ENCODE measurements at places on chromosomes 4 and X.

GRCh38 chr4:153939570-153939969, 150.7 kb upstream of the SFRP2 start:
- DNase-seq, result no peak

GRCh38 chr4:158914218-158914617, 145.4 kb downstream of the FNIP2 start:
- DNase-seq, result no peak

DNA sequence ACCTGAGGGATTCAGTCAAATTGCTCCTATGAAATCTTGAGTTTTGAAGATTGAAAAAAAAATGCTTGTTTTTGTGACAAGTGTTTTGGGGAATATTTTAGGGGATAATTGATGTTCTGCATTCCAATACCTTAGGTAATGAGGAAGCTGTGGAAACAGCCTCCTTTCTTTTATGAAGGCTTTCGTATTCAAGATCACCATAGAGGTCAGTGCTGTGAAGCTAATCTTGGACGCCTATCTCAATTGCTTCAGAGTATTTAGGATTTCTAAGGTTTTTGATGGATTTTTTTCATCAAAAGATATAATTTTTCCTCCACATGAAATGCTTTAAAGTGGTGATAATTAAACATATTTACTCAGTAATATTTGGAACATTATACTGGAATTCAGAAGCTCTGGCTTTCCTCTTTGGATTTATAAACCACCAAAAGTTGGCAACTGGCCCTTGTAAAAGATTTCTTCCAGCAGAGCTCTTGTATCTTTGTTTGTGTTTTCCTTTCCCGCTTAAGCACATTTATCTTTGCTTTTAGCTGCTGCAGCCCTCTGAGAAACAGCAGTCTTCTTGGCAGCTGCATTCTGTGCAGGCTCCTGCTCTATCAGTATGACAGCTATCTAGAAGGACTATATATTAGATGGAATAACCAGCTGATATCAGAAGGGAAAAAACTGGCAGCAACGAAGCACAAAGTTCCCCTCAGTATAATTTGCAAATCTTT, 63.7 kb downstream of the HMGB2 start:
- no peak for DNase-seq

DNA sequence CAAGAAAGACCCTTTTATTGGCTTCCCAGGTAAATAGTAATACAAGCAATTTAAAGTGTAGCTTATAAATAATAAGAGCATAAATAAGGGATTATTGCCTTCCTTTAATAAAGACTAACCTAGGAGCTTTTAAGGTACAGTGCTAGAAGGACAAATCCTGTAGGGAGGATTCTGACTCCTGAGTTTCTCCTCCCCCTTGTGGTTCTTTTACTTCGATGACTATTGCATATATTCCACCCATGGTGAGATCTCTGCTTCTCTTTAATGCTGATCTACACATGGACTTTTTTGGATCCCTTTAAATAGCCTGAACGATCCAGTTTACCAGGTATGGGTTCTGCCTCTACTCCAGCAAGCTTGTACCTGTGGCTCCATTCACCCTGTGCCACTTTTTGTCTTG, 2.5 kb downstream of the GALNT7 start:
- no peak for DNase-seq

DNA sequence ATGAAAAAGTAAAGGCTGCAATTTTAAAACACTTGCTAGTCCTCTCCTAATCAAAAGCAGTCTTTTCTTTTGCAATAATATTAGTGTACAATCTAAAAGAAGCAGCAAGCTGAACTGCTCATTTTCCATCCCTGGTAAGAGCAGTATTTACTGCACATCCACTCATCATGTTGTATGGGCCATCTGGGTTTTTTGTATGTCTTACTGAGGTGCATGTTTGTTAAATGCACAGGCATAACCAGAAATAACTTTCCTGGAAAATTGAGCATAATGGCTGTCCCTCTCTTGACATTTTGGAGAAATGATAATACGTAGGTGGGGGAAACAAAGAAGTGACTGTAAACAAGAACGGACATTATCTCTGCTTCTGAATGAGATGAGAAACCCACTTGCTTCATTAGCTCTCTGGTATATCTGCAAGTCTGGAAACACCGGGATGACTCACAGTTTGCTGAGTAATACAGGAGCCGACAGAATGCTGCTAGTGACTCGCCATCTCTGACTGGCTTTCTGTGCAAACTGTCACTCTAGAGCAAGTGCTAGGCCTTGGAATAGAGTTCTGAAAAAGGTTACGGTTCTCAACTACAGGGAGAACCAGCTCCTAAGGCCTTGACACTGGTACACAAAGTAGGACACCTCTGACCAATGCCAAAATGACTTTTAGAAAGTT, 85.7 kb upstream of the MTM1 start:
- peak; percentile 42 for DNase-seq

DNA sequence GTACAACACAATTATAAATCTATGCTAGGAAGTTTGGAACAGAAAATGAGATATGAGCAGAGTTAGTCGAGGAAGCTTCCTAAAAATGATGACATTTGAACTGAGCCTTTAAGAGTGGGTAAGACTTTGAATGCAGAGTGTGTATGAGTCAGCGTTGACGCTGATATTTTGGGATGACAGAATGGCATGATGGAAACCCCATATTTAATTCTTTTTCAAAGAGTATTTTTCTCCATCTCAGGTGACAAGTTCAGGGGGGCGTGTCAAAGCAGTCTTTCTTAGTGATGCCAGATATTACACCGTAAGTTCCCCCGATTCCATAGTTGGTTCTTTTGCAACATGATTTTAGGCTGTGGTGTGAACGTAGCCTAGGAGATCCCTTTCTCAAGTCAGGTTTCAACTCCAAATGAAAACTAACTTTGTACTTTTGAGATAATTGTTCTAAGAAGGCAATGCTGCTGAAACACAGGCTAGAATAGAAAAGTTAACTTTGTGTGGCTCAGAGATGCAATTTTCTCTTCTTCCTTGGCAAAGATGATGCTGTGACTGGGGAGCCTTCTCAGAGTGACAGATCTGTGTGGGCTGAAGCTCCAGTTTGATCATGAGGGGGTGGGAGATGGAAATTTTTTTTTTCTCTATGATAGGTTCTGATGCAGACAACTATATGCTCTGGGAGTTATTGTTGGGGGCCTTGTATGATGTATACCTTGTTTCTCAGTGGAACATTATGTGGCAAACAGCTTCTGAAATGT, 59.2 kb downstream of the GLUD2 start:
- no peak for DNase-seq

DNA sequence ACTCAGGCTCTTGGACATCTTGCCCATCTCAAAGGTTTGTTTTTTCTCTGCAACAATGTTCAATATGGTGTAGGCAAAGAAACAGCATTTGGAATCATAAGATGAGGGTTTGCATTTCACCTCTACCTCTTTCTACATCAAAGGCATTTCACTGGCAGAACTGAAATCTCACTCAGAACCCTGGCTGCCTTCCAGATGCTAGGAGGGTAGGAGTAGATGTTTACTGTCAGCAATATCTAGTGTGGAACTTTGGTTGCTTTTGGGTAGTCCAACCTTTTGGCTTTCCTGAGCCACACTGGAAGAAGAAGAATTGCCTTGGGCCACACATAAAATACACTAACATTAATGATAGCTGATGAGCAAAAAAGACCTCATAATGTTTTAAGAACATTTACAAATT, 297.0 kb upstream of the KLF3 start:
- DNase-seq, result peak; percentile 8

DNA sequence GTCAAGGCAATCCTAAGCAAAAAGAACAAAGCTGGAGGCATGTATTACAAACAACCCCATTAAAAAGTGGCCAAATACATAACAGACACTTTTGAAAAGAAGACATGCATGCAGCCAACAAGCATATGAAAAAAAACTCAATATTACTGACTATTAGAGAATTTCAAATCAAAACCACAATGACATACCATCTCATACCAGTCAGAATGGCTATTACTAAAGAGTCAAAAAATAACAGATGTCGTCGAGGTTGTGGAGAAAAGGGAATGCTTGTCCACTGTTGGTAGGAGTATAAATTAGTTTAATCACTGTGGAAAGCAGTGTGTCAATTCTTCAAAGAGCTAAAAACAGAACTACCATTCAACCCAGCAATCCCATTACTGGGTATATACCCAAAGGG, 604.6 kb upstream of the GRIA3 start:
- no peak for DNase-seq

GRCh38 chrX:69024931-69025330, 140.3 kb downstream of the PJA1 start:
- DNase-seq, result no peak

DNA sequence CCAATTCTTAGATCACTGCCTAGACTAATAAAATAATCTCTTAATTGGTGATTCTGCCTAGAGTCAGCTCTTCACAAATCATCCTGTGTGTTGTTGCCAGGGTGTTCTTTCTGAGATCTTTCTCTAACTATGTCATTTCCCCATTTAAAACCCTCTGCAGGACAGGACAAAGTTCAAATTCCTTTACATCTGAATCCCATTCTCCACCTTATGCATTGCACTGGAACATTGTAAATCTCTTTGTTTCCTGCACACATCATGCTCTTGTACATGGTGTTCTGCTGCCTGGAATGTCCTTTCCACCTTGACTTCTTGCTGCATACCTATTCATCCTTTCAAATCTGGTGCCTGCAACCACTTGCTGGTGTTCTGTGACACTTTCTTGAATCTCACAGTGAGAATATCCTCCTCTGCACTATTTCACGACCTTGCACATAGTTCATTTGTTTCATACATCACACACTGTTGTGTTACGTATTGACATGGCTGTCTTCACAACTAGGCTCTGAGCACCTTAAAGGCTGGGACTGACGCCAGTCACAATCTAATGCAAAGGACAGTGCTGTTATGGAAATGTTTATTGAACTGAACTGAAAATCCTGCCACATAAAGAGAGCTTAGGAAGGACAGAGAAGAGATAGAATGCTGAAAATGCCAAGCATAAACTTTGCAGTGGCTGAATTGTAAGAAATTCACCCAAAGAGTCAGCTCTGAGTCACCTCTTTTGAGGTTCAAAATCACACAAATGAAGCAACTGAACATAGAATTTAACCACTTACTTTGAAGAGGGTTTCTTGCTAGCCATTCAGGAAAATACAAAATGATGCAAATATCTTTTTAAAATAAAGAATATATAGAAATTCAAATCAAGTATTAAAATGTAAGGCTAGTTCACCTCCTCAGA, 26.4 kb upstream of the SMIM14 start:
- DNase-seq, result no peak

- DNase-seq, result no peak
Measured at GRCh38 chr4:80926446-80926845, 104.1 kb upstream of the BMP3 start.

DNA sequence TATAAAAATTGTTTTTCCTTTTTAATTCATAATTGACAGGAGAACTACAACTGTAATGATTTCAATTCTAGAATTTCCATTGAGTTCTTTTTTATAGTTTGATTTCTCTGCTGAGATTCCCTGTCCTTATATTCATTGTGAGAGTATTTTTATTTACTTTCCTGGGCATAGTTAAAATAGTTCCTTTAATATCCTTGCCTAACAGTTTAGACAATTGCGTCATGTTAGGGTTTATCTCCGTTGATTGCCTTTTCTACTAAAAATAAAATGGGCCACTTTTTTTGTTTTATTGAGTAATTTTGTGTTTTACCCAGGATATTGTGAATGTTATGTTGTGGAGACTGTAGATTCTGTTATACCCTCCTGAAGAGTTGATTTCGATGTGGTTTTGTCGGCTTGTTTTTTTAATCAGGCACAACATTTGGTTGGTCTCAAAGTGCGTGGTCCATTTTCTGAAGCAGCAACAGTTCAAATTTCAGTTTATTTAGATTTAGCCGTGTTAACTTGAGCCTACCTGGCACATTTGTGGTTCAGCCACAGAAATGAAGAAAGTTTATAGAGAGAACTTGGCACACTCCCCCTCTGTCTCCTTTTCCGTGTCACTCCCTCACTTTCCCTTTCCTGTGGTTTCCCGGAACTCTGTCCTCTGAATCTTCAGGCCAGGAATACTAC, 16.0 kb upstream of the PRRG1 start:
- DNase-seq, result no peak

- no peak for DNase-seq
Measured at GRCh38 chrX:65706041-65706828, 38.8 kb downstream of the MSN start.

DNA sequence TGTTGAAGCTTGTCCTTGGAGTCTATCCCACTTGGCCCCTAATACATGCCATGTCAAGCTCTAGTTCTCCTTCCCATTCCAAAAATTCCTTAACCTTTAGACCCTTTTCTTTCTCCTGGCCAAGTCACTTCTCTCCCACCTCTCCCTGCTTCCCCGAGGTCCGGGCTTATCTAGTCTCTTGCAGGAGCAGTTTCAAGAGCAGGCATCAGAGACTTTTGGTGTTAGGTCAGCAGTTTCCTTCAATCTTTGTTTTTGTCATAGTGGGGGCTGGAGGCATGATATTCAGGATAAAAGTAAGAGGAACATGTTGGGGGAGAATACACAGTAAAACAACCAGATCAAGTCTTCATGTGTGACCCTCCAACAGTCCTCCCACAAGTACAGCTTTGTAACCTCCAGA, 11.5 kb upstream of the IDS start:
- DNase-seq, result no peak

- DNase-seq, result no peak
Measured at GRCh38 chrX:2434270-2435163, 66.3 kb downstream of the DHRSX start.

DNA sequence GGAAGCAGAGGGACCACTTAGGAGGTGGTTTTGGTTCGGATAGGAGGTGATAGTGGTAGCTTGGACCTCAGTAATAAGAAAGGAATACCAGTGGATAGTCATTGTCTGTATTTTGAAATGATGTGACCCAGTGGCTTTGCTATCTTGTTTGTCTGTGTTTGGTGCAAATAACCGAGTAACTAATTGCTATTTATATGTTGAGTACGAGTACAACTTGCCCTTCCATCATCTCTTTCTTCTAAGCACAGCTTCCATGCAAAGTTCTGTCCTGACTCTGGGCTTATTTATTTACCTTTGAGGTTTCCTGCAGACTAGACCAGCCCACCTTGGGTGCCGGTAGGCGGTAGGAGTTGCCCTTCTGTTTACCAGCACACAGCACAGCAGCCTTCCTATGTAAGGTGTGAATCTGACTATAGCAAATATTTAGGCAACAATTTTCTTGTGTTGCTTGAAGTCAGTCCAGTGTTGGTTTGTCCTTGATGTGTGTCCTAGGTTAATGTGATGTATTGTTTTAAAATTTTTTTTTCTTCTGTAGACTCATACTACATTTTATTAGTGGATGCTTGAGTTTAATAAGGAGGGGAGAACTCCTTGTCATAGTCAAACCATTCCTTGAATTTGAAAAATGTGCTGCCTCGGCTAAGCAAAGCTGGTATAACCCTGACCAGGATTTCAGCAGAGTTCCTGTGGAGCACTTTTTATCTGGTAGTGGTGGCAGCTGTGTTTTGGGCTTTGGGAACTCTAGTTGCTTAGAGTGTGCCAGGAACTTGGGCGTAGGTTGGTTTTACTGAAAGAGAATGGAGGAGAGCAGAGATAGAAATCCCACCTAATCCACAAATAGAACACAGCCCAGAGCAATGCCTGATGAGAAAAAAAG, 21.9 kb downstream of the PTTG2 start:
- no peak for DNase-seq

- DNase-seq, result no peak
Measured at GRCh38 chr4:174494146-174494545, 28.1 kb downstream of the HPGD start.

GRCh38 chr4:126264839-126265238, 950.1 kb downstream of the FAT4 start:
- DNase-seq, result no peak

Data from CD4-positive, alpha-beta T cell treated with Interleukin-6 at 100 ng/mL for 8 hours (primary cell).